HT-29 (cell line): ENCODE measurements at places on chromosomes 2 and 18.

DNA sequence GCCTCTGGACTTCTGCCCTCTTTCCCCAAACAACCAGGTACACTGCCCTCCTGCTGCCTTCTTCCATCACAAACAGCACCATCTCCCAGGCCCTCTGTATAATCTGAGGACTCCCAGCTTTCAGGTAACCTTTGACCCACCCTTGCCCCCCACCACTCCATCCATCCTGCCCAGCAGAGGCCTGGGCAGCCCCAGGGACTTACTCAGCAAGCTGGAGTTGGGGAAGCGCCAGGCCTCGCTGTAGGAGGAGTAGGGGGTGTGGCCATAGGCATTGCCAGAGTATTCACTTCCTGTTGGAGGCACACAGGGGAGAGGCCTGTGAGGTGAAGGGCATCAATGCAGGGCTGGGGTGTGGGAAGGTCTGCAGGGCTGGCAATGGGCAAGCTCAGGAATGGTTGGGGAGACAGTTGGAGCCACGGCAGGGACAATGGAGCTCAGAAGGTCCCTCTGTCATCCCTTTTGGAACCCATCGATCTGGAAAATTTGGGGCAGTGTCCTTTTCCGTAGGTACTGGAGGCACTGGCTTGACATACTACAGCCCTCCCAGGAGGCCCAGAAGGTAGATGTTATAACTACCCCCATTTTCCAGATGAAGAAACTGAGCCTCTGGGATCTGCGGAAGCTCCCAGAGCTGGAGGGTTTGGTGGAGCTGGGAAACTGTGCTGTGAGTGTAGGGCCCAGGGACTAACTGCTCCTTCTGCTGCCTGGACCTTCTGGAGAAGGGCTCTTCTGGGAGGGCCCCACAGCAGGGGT lies 46.3 kb downstream of the PSD4 start:
- peak; percentile 76 for DNase-seq

- DNase-seq, result no peak
Measured at GRCh38 chr2:134446383-134447017, 192.6 kb downstream of the MGAT5 start.

DNA sequence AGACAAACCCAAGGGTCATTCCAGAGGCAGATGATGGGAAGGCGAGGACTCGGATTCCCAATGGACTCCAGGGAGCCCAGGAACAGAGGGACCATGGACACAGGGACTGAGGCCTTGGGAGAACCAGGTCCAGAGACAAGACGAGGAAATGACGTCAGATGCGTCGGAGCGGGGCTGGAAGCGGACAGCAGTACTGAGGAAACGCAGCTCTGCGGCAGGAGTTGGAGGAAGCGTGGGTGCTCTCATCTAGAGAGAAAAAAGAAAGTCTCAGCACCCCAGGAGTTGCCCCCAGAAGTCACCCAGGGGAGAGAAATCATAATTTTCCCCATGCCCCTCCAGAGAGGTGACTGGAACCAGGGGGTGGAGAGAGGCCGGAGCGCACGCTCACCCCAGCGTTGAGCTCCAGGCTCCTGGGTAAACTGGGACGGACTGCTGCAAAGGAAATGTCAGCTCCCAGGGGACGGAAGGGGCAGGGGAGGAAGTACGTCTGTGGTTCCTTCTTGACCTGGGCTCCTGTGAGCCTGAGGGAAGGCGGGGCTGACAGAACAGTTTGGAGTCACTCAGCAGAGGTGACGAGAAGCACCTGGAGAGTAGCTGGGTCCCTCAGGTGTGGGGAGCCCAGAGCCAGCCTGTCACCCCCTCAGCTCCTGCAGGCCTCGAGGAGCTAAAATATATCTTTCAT lies 44.7 kb downstream of the CMPK2 start:
- DNase-seq, result no peak

DNA sequence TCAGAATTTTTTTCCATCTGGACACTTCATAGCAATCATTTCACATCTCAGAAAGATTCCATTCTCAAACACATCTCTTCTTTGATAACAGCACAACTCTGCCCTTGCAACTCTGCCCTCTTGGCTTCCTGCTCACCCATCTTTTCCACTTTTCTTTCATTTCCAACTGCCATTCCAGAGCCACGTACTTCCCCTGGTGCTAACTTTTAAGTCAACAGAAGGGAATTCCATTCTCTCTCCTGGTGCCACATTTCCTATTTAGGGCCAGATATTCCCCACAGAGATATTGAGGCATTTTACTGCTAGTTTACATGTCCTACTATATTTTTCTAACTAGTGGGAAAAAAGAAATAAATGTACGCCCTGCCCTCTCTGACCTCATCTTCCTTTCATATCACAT lies 590.2 kb downstream of the ARHGAP15 start:
- no peak for DNase-seq

- no peak for DNase-seq
Measured at GRCh38 chr2:105804266-105804665, 59.6 kb downstream of the NCK2 start.

DNA sequence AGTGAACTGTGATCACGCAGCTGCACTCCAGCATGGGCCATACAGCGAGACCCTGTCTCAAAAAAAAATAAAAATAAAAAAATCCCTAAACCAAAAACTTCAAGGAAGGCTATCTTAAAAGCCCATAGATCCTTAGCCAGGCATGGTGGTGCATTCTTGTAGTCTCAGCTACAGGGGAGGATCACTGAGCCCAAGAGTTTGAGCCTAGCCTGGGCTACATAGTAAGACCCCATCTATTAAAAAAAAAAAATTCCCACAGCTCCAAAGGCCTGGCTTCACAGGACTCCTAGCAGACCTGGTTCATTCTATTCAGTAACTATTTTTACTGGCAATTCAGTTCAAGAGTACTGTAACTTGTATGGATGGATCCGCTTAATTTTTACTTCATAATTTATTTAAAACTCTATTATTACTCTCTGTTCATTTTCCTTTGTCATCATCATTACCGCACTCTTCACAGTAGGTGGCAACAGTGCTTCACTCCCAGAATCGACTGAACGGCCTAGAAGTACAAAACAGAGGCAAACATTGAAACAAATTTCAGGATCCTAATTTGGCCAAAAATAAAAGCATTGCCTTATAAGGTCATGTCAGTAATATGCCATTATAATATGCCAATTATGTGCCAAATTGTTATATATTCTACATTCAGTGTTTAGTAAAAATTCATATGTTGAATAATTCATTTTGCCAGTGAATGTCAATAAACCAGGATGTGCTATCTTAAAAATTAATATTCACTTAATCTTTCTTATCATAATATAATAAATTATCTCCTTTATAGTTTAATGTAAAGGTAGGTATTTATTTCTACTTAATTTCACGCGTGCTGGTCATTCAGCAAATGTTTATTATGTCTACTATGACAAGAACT lies 14.3 kb upstream of the STAM2 start:
- peak; percentile 63 for DNase-seq

DNA sequence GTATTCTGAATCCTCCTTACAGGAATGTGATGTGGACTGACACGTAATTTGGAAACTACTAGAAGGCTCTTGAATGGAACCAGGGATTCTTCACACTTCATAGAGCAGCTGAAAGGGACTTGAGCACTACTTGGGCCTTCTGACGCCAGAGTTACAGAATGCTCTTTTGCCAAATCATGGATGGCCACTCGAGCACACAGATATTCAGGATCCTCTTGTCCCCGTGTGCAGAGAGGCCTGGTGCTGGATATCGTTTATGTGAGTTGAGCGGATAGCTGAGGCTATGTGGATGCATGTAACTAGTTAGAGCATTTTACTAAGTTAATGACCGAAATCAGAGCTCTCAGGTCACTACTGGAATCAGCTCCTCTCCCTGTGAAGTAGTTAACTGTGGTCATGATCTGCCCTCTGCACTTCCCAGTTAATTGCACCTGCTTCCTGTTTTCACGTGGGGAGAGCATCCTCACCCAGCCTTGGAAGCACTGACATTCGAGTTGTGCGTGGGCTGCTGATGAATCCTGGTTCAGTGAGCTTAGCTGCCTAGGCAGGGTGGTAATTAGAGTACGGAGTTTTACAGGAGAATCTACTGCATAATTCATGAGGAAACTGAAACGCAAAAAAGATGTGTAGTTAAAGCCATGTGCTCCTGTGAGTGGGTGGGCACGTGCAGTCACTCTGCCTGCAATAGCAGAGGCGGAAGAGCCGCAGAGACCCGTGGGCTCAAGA lies 5.2 kb upstream of the TPO start:
- DNase-seq, result no peak

DNA sequence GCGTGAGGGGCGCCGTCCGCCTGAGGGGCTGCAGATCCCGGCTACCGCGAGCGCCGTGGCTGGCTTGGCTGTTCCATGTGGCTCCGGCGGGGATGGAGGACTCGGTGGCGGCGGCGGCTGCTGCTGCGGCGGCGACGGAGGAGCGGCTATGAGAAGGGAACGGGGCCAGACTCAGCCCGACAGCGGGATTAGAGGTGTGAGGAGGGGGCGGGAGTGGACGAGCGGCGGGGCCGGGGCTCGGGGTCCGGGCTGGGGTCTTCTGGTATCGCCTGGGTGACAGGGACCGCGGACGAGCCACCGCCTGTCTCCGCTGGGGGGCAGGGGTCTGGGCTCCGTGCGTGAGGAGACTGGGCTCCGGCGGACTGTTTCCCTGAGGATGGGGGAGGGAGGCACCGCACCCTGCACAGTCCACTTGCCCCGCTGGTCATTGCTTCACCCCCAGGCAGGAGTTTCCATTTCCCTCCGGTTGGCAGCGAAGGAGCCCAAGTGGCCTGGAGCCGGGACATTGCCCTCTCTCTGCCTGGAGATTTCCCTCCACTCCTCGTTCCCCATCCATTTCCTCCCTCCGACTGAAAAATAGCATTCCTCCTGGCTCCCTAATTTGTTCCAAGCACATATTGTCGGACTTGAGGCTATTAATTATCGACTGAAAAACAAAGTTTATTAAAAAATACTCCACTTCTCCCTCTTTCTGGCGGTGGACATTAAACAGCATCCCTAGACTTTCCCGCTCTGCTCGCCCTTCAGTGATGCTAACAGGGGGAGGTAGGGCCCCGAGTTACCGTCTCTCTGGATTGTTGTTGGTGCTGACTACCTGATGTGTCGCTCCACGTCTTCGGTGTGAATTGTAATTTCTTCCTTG lies 577 bp downstream of the EHBP1 start:
- peak; percentile 70 for DNase-seq

DNA sequence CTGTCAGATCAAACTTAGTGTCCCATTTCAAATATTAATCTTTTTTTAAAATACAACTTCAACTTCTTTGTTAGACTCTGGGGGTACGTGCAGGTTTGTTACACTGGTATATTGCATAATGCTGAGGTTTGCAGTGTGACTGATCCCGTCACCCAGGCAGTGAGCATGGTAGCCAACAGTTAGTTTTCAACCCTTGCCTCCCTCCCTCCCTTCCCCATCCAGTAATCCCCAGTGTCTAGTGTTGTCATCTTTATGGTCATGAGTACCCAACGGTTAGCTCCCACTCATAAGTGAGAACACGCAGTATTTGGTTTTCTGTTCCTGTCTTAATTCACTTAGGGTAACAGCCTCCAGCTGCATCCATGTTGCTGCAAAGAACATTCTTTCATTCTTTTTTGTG lies 23.9 kb downstream of the NOL10 start:
- DNase-seq, result no peak

DNA sequence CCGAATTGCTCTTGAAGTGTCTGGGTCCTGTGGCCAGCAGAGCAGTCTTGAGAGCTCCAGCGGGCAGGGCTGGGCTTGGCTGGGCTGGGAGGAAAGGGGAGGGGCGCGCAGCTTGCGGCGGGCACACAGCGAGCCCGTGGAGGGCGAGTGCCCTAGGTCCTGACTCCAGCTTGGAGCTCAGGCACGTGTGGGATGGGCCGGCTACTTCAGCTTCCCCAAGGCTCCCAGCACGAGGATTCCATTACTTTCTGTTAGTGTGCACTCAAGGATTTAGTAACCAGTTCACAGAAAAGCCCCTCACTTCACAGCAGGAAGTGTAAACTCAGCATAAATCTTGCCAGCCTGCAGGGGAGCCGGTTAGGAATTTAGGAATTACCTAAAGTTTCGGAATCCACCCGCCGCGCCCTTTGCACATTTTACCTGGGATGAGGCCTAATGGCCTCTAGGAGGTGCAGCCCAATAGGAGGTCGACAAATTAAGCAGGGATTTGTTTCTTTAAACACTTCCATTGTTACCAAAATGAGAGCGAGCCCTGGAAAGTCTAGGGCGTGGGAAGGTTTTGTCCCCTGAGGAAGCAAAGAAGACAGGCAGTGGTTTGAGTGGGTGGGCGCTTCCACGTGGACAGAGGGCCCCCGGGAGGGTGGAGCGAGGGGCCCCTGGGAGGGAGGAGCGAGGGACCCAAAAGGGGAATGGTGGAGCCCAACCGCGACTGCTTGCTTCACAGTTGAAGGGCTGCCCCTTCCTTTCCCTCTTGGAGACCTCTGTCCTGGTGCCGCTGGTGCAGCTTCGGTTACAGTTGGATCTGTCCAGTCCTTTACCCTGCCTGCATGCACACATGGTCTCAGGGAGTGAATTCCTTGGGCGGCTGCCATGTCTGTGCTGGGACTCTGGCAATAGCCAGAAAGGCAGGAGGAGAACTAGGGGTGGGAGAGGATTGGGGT lies 93.3 kb downstream of the CTAGE1 start:
- no peak for DNase-seq

- DNase-seq, result no peak
Measured at GRCh38 chr2:128090575-128090944, 440 bp upstream of the UGGT1 start.

DNA sequence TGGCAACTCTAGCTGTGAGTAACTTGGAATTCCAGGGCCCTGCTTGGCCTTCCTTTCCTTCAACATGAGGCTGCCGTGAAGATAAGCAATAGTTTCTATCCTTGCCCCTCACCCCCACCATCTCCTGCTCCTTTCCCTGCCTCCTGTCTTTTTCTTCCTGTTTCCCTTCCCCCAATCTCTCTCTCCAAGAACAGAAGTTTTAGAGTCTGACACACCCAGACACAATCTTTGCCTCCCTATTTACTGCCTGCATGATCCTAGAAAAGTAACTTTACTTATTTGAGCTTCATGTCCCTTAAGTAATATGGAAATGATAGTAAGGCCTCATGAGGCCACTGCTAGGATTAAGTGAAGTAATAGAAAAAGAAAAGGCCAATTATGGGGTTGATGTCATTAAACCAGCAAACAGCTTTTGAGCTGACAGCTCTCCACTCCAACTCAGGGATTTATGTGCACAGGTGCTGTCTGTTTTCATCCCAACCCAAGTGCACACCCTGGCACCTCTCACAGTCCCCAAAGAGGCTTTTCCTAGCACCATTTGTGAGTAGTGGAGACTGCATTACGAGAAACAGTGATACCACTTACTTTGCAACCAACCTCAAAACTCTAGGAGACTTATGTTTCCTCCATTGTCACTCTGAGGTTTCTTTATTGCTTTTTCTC lies 123.7 kb upstream of the SIX3 start:
- no peak for DNase-seq

GRCh38 chr2:30165050-30165520 lies 18.3 kb downstream of the YPEL5 start:
- DNase-seq, result peak; percentile 89

GRCh38 chr2:192546565-192546964 lies 351.8 kb upstream of the TMEFF2 start:
- no peak for DNase-seq

GRCh38 chr2:36572054-36572718 lies 25.8 kb downstream of the FEZ2 start:
- DNase-seq, result no peak

DNA sequence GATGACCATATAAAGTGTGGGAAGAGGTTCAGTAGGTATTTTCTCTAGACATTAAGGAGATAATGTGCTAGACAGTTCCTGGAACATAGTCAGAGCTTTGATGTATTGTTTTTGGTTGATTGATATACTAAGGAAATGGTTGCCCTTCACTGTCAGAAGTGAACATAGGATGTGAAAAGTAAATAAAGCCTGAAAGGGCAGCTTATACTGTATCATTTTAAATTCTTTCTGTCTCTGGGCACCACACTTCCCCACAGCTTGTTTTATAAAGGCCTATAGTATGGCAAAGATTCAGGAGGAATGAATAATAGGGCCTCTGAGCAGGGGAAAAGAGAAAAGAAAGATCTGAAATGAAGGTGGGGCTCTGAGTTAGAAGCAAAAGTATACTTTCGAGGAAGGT lies 72.7 kb upstream of the ITPRID2 start:
- DNase-seq, result no peak
